SW 1271 (cell line): ENCODE measurements at places on chromosomes 16 and 17.

DNA sequence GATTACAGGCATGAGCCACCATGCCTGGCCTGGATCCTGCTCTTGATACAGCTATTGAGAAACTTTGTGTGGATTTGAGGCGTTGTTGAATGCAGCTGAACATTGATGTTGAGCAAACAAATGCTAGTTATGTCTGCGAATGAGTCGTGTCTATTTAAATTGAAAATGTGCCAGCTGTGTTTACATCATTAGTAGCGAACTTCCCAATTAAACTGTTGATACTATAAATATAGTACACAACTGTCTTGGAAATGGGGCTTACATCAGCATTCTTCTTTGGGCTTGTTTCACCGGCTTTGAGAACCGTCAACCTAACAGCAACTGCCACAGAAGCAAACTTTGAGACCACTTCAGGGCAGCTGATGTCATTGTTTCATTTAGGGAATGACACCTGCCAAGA lies 251.9 kb downstream of the RBFOX1 start:
- DNase-seq = no peak

DNA sequence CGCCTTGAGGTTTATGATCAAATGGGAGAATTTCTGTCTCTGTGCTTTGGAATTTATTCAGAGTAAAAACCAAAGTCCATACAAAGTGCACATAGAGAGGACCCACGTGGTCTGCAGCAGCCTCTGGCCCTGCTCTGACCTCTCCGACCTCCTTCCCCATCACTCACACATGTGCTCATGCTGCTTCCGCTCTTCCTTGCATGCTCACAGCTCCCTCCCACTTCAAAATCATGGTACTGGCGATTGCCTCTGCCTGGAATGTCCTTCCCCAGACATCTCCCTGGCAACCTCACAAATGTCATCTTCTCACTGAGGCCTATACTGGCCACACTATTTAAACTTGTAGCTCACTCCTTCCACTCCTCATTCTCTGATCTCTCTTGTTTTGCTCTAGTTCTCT lies 418.0 kb downstream of the CA10 start:
- no peak for DNase-seq

DNA sequence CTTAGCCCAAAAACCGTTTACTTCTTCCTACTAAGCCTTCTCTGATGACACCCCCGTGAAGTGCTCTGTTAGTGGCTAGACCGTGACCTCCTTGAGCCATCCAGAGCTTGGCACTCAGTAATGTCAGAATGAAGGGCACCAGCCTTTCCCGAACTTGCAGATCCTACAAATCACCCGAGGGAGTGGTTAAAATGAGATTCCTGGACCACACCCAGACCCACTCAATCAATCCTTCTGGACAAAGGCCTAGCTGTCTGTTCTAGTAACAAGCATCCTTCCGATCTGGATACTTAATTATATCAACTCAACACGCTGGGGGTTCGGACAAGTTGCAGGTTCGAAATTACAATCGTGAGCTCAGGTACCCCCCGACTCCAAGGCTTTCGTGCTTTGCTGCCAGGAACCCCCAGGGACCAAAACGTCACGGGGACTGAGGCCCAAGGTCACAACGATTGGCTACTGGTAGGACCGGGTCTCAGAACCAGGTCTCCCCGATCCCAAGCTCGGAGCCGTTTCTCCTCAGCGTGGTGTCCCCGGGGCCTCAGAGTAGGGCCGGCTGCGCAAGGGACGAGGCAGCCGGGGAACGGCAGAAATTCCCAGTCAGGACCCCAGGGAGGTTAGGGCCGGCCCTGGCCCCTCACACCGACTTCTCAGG lies 527 bp downstream of the CIAPIN1 start:
- DNase-seq = no peak

DNA sequence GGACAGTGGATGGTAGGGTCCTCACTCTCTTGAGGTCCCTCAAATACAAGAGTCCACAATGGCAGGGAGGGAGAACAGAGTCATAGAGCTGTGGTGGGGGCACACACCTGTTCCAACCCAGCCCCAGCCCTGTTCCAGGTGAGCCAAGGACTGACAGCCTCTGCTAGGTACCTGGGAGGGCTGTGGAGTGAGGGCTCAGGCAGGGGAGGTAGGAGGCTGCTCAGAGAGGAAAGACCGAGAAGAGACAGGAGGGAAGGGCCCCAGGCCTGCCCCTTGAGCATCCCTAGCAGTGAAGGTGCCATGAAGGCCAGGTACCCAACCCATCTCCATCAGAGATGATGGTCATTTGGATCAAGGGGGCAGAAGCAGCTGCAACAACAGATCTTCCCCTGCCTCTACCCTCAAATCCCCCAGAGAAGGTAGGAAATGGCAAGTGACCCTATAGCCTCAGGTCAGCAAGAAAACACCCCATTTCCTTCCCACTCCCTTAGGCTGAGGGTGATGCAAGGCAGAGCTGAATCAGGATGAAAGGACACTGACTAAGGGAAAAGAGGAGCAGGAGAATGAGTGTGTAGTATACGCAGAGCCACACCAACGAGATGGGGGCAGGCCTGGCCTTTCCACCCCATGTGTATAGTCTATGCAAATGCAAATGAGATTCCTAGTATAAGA lies 28.6 kb downstream of the CD300LG start:
- DNase-seq = no peak

- DNase-seq = no peak
These were observed 39.6 kb downstream of the WSB1 start for GRCh38 chr17:27333410-27333980.

DNA sequence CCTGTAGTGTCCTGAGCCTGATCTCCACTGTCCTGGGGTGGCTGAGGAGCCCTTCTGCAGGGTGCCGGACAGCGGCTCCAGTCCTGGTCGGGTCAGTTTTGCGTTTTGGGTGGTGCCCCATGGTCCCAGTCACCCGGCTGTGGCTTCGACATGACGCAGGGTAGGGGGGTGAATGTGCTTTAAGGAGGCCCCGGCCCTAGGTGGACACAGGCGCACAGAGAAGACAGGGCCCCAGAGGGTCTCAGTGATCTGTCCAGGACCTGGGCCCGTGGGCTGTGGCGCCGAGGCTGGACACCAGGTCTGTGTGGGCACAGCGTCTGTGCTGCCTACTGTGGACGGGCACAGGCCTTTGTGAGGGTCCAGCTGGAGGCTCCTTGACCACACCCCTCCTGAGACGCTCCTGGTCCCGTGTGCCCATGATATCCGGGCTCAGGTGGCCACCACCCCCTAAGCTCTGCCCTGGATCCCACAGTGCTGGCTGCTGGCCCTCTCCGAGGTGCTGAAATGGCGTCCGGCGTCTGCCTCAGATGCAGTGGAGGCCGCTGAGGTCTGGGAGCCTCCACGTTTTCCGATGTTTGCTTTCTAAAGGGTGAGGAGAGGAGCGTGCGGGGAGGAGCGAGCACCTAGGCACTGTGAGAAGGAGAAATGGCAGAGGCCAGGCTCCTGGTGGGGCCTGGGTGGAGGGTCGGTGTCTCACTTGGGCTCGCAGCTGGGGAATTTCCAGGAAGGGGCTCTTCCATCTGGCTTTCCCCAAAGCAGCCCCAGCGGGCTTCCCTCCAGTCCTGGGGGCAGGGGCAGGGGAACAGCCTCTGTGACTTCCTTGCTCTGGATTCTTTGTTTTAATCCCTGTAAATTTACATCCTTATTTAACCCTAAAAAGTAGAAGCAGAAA lies 56.1 kb upstream of the ACSF3 start:
- no peak for DNase-seq

GRCh38 chr17:6691546-6691945 lies 21.6 kb downstream of the SLC13A5 start:
- DNase-seq = no peak

- DNase-seq = no peak
These were observed 9.0 kb upstream of the CACNA1H start for GRCh38 chr16:1143761-1144450.

GRCh38 chr16:8639694-8640093 lies 18.2 kb downstream of the METTL22 start:
- no peak for DNase-seq

- no peak for DNase-seq
These were observed 4.2 kb upstream of the KRT24 start for GRCh38 chr17:40707745-40708144.

GRCh38 chr17:15397620-15398019 lies 56.2 kb upstream of the TEKT3 start:
- DNase-seq = no peak

DNA sequence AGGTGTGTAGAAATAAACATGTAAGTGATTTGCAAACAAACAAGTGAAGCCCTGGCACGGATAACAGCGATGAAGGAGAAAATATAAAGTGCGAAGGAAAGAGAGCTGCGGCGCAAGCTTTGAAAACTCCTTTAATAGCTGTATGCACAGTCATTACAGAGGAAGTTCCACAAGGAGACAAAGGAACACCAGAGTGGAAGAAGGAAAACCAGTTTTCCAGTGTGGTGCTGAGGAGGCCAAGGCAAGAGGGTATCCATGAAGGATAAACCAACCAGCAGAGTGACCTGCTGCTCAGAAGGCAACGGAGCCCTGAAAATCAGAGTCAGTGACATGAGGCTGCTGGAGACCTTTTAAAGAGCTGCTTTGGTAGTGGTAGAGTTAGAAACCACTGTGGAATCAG lies 24.4 kb downstream of the METTL16 start:
- DNase-seq = no peak

- no peak for DNase-seq
These were observed 13.5 kb upstream of the DYNLRB2 start for GRCh38 chr16:80527297-80527696.

DNA sequence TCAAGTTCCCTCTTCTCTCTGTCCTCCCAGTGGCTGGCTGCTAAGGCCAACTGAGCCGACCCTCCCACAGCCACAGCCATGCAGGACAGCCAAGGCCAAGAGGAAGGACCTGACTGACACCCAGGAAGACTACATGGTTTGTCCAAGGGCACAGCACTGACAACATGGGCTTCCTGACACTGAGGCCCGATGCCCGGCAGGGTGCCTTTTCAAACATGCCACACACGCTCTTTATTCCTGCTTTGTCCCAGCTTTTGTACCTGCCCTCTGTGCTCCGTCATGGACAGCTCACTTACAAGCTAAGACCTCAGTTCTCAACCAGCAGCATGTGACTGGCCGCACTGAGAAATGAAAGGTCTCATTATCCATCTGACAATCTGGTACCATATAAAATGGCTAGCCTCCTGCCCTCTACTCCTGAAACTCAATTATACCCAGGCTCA lies 45.8 kb downstream of the TEX2 start:
- DNase-seq = no peak

- DNase-seq = no peak
These were observed 20.3 kb upstream of the PECAM1 start for GRCh38 chr17:64410750-64411490.

- DNase-seq = no peak
These were observed 478.5 kb downstream of the GRIN2A start for GRCh38 chr16:9703731-9704130.

DNA sequence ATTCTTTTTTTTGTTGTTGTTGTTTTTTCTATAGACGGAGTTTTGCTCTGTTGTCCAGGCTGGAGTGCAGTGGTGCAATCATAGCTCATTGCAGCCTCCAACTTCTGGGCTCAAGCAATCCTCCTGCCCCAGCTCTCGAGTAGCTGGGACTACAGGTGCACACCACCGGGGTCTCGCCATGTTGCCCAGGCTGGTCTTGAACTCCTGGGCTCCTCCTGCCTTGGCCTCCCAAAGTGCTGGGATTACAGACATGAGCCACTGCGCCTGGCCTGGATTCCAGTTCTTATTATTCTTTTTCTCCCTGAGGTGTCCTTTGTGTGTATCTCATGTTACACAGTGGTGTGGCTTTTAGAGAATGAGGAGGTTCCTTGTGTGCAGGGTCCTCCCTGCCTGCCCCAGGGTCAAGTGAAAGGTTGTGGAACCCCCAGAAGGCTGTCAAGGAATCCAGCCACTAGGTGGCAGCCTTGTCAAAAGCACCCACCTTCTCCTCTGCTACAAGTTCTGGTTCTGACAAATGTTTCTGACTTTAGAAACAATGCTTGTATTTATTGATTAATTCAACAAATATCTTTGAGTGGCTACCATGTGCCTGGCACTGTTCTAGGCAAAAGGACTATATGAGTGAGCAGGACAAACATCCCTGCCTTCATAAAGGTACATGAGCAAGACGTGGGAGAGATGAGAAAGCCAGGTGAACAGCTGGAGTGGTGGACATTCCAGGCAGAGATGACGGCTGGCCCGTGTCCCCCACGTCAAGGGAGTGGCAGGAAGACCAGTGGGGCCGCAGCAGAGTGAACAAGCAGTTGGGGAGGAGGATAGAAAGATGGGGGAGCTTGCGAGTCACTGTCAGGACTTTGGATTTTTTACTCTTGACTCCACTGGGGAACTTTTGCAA lies 112.4 kb downstream of the SPECC1 start:
- peak; percentile 15 for DNase-seq

GRCh38 chr16:21694609-21695008 lies 30.8 kb downstream of the OTOA start:
- no peak for DNase-seq

DNA sequence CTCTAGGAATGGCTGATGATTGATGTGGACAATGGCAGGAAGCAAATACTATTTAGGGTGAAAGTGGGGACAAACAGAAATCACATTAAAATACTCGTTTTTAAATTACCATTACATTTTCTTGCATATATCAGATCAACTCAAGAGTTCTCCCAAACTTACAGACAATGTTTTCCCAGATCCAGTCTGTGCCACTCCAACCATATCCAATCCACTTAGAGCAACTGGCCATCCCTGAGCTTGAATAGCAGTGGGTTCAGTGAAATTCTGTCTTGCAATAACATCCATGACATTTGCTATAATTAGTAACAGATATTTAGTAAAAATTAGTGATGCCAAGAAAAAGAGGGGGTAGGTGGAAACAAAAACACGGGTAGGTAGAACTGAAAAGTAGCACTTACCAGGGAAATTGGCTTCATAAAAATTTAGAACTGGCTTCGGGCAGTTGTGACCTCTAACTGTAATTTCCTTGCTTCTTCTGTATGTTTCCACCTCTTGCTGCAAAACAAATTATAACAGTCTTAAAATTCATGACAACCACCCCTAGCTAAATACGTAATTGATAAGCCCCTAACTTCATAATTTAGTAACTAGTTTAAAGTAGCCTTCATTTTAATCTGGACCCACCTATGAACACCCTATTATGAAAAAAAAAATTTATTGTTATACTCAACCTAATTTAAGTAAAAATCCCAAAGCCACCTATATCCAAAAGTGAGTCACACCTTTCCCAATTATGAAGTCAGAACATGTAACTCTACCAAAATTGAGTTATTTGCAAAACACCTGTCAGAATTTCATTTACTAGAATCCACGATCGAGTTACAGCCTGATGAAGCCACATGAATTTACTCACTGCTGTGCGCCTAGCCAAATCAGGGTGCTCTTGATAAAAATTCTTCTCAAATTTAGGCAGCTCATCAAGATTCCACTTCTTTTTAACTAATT lies 2.0 kb downstream of the DDX5 start:
- no peak for DNase-seq

GRCh38 chr17:34113089-34113488 lies 142.0 kb upstream of the CCL2 start:
- DNase-seq = no peak

DNA sequence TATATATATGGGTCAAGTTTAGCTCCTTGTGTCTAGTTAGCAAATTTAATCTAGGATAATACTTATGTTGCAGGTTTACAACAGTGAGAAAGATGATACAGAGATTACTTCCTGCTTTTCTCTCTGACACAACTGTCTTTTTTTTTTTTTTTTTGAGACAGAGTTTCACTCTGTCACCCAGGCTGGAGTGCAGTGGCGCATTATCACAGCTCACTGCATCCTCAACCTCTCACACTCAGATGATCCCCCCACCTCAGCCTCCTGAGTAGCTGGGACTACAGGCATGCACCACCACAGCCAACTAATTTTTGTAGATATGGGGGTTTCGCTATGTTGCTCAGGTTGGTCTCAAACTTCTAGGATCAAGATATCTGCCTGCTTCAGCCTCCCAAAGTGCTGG lies 706.9 kb upstream of the SOX9 start:
- no peak for DNase-seq

- no peak for DNase-seq
These were observed 25.3 kb downstream of the LITAF start for GRCh38 chr16:11561454-11561805.
